SK-N-SH (cell line): ENCODE measurements at places on chromosomes 13 and 19.
A peak's percentile ranks its signal among the peaks of the same experiment; 100 is the strongest.

GRCh38 chr19:13796301-13797057 lies 1.2 kb downstream of the ZSWIM4 start:
- DNase-seq, result peak; percentile 43

DNA sequence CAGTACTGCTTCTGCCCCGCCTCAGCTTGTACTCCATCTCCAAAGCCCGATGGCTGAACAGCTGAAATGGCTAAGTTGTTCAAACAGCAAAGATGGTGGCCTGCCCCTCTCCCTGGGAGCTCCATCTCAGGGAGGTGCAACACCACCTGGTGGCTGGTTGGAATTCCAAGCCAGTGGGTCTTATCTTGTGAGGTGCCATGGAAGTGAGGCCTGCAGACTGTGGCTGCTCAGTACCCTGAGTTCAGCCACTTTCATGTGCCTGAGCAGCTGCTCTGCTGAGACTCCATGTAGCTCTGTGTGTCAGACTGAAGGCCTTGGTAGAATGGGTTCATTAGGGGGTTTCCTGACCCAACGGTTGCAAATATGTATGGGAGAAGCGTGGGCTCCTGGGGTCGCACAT lies 67.3 kb upstream of the SPRY2 start:
- DNase-seq, result no peak

GRCh38 chr13:106377931-106378662 lies 157.4 kb downstream of the EFNB2 start:
- no peak for DNase-seq

DNA sequence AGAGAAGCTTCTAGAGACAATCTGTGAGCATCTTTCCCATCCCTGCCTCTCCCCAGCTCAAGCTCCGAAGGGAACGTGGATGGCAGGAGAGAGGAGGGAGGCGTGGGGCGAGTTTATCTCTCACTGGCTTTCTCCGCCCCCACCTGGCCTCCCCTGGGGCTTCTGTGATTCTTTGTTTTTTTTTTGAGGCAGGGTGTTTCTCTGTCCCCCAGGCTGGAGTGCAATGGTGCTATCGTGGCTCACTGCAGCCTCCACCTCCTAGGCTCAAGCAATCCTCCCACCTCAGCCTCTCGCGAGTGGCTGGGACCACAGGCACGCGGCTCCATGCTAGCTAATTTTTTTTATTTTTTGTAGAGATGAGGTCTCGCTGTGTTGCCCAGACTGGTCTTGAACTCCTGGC lies 23.0 kb downstream of the EFNA2 start:
- DNase-seq, result no peak

DNA sequence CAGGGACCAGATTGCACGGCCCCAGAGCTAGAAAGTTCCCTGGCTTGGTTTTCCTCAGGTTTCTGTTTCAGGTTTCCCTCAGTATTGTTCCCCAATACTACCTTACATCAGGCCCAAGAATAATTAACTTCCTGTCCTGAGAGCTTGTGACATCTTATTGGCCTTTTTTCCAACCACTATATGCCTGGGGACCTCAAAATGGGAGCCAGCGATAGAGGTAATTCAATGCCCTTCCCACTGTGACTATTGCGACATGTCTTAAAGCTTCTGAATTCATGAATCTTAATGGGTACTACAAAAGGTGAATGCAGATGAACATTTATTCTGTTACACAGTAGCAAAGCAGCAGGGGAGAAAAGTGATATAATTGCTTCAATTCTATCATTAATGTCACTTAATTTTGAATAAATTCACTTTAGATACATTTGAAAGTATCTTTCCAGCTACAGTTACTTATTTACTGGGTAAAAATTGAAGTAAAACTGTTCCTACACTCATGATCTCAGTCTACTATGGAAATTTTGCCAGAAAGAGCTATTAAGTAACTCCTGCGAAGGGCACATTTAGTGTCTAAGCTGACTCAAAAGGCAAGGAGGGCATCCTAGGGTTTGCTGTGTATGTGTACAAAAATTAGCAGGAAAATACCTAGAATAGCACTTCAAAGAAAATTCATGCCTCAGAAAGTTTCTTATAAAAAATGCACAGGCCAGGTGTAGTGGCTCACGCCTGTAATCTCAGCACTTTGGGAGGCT lies 4.1 kb downstream of the CRYL1 start:
- no peak for DNase-seq

- DNase-seq, result peak; percentile 78
These were observed 71.3 kb downstream of the DPF1 start for GRCh38 chr19:38152461-38153379.

DNA sequence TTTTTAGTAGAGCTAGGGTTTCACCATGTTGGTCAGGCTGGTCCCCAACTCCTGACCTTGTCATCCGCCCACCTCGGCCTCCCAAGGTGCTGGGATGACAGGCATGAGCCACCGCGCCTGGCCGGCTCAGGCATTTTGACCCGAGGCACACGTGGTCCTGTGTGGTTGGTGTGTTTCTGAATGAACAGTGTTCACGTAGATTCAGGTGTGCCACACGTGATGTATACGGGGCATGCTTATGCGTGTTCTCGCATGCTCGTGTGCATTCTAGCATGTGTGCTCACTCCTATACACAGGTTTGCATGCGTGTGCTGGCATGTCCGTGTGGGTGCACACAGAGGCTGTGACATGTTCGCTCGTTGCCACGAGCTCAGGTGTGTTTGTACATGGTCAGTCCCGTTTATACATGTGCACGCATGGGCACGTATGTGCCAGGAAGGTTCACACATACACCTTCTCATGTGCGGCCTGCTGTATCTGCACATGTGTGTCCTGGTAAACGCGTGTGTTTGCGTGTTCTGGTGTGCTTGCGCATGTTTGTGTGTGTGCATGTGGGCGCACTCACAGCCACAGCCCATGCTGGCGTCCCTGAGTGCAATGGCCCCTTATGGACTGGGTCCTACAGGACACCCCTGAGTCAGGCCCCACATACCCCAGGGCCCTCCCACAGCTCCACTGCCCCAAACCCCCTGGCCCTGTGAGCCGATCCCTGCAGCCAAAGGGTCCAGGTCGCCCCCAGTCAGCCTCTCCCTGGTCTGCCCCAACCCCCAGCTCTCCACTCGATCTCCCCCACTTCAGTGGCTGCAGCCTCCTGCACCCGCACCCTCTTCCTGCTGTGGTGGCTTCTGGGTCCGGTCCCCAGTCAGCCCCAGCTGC lies 20.6 kb upstream of the TCF3 start:
- DNase-seq, result peak; percentile 29

- peak; percentile 30 for DNase-seq
These were observed 10.8 kb downstream of the CLN5 start for GRCh38 chr13:77002590-77003190.

DNA sequence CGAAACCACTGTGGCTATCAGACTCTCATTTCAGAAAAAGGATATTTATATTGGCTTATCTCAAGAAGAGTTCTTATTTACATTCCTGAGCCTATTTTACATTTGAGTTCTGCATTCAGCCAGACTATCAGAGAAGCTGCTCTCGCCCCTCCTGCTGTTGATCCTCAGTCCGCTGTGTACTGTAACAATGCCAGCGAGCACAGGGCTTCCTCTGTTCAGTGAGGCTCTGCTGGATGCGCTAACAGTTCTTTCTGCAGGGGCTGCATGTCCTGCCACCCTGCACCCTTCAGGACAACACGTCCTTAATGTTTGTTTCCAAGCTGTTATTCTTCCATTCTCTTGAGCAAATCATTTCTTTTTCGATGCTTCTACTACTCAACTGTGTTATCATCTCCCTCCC lies 463.7 kb upstream of the SGCG start:
- no peak for DNase-seq

DNA sequence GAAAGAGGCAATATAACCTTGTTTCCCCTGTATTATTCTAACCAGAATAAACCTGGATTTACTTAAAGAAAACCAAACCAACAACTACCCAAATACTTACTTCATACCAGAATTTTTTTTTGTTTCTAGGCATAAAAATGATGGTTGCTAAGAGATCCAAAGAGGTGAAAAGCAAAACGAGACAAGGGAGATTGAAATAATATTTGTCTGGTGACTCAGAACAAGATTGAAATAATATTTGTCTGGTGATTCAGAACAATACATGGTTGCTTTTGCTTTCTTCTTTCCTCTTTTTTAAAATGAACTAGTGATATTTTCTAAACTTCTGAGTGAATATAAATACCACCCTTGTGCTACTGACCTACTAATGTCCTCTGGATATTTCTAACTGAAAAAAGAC lies 592.9 kb downstream of the KCTD12 start:
- DNase-seq, result no peak

GRCh38 chr13:36887758-36888521 lies 32.1 kb downstream of the SMAD9 start:
- DNase-seq, result no peak

- no peak for DNase-seq
These were observed 19.6 kb downstream of the ALG5 start for GRCh38 chr13:36979361-36980050.

GRCh38 chr13:46855166-46855565 lies 41.7 kb downstream of the HTR2A start:
- no peak for DNase-seq

DNA sequence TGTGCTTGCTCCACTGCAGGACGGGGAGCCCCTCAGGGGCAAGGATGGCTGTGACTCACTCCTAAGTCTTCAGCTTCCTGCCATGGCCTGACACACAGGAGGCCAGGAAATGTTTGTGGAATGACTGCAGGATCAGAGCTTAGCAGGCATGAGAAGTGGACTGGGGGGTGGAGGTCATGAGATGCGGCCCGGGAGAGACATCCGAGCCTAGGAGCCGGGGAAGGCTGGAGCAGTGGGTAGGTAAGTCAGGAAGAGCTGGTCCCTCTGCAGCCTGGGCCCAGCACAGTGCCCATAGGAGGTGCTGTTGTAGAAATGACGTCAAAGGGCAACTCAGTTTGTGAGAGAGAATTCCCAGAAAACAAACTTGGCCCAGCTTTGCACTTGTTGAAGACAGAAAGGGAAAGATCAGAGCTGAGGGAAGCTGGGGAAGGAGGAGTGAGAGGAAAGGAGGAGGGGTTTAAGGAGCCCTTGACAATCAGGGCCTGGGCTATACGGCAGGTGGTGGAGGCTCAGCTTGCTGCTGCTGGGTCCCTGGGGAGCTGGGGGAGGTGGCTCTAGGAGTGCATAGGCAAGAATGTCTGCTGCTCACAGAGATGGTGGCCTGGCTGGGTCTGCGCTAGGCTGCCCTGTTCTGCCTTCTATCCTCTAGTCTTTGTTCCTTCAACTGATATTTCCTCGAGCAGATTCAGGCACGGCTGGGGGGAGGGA lies 18.5 kb downstream of the POU2F2 start:
- no peak for DNase-seq

- no peak for DNase-seq
These were observed 855 bp upstream of the CARS2 start for GRCh38 chr13:110706570-110707372.

DNA sequence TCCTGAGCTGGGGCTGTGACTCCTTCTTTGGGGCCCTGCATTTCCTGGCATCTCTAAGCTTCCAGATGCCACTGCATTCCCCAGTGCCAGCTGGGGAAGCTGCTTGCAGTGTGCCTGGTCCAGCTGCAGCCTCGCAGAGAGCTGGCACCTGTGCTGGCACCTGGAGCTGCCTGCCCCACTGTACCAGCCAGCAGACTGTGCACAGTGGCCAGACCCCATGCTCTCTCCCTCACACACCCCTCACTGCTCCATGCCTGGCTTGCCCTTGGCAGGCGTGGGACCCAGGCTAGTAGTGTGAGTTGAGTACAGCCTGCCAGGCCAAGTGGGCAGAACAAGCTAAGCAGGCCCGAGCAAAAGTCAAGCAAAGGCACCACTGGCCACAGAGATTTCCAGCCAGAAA lies 327.5 kb downstream of the NDFIP2 start:
- no peak for DNase-seq

DNA sequence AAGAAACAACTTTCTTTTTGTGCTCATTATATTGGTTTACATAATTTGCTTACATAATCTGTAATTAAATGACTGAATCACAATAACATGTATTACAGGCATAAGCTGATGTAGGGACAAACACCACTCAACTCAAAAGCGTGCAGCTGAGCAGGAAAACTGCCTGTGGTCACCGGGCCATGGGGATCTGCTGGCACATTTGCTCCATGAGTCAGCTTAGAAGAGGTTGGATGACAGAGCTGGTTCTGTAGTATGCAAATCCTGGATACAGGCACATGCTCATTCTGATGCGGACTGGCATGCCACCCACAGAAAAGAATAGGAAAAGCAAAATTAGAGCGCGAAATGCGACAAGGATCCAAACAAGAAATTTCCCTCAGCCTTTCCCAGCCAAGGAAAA lies 128.6 kb downstream of the USP12 start:
- peak; percentile 49 for DNase-seq

DNA sequence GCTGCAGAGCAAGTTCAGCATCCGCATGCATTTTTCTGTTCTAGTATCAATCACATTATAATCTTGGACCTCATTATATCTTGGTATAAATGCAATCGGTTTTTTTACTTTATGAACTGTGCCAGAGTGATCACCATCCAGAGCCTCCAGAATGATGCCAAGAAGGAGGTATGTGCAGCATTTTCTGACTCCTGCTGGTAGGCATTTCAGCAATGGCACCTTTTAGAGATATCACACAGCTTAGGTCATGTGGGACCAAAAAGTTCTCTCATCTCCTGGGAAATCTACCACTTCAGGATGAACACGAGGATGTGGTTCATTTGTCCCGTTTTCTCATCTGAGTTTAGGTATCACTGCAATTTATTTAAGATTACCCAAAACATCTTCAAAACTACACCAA lies 220.4 kb downstream of the VWA8 start:
- no peak for DNase-seq

DNA sequence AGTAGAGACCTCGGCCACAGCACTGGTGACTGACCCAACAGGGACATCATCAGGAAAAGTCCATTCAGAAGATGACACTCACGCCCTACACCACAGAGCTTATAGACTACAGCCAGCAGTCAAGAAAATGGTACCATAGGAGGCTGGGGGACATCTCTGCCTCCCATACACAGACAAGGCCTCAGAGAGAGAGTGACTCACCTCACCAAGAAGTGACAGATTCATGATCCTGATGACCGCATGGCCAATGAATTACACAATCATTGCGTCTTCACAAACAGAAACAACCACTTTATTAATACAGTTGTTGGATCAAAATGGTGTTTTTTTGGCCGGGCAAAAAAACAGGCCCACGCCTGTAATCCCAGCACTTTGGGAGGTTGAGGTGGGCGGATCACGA lies 260.8 kb upstream of the TSHZ3 start:
- DNase-seq, result no peak

DNA sequence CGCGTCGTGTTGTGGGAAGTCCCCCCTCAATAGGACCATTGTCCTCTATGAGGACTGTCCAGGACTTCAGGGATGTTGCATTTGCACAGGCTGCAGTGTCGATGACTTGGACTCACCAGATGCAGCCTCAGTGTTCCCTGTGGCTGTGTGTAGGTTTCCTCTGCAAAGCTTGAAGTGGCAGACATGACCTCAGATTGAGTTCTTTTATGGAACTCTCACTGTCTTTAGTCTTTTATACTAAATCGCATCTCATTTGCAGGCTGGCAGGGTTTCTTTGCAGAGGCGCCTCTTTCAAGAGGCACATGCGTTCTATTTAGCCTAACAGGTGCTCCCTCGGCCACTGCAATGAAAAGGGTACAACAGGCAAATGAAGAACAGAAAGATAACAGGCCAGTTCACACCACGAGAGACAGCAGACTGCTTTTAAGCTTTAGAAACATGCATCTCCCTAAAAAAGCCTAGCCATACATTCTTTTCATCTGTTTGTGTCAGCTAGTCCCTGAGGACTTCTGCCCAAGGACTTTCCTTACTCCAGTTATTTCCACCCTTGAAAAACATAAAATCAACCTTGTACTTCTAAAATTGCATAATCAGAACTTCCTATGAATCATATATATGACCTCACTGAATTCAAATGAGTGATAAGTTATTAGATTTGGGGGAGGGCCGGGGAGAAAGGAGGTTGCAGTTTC lies 118.4 kb downstream of the RAB20 start:
- DNase-seq, result no peak
